IMR-90 (cell line): ENCODE measurements at places on chromosomes 5 and 9. TPM values are rescaled to one million over a fixed set of nuclear protein-coding genes. Genes with fewer than 3 reads are reported as not detected.

SLC36A2 gene
- total RNA-seq: not detected in 2 replicates

HTR4 gene
- total RNA-seq: not detected in 2 replicates

MARVELD2 gene
- 0.54 and 0.83 TPM in 2 replicates for total RNA-seq

F2RL1 gene
- total RNA-seq: 9.4 and 12.4 TPM in 2 replicates

DNA sequence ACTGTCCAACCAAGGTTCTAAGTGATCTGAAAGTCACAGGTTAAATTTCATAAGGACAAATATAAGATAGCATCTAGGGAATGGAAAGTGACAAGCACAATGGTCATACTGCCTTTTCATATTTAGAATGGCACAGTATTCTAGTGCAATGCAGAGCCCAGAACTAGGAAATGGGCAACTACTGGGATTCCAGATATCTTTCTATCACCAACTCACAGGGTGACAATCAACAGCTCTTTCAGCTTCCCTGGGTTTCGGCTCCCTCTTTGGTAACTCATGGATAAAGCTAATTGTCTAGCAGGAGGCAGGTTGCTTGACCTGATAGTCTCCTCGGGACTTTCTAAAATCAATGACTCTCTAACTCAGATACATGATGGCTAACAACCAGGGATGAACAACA lies 60.4 kb downstream of the NR3C1 start:
- H3K27me3 ChIP-seq: no peaks in the 10 kb centered on the region
- peaks cover 11% of the 10 kb centered on the region for H3K4me1 ChIP-seq
- no peak overlapping the region for H3K27ac ChIP-seq
- no peak overlapping the region for H3K4me3 ChIP-seq
- no peaks in the 10 kb centered on the region; the same call in none of the 2 replicates for H3K36me3 ChIP-seq

- peaks cover 99% of the 10 kb centered on the region for H3K27me3 ChIP-seq
- no peaks in the 10 kb centered on the region; the same call in 1 of the 2 replicates for H3K4me1 ChIP-seq
- no peak within 1 kb of the TSS for H3K4me3 ChIP-seq
- H3K27ac ChIP-seq: no peak within 1 kb of the TSS
Measured at GRCh38 chr9:37033682-37034304, at the start of gene PAX5. TSS of gene PAX5 (minus strand) at chr9:37034268. CDS start at chr9:37034031, 237 bp downstream.

SLC35A4 gene
- total RNA-seq: 17.2 and 19.2 TPM in 2 replicates

DNA sequence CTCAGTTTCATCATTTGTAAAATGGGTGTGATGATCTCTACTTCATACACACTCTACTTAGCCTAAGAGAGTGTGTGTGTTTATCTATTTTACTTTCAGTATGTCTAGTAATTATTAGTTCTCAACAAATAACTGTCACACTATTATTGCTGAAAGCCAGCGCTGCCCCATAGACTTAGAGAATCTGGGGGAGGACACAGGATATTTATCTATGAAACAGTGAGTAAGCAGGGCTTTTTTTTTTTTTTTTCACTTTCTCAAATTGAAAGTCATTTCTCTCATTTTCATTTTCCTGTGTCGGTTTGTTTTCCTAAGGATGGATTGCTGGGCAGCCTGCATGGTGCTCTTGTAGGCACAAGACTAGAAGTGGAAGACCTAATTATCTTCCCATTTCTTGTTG lies 248.4 kb upstream of the RPS23 start:
- no peak overlapping the region for H3K4me3 ChIP-seq
- H3K27me3 ChIP-seq: peaks cover 7% of the 10 kb centered on the region
- no peaks in the 10 kb centered on the region for H3K4me1 ChIP-seq
- H3K36me3 ChIP-seq: no peaks in the 10 kb centered on the region
- DNase-seq: no peak

FAXDC2 gene
- 4.2 and 4.3 TPM in 2 replicates for total RNA-seq

HACD4 gene
- 2.2 and 2.8 TPM in 2 replicates for total RNA-seq
